Panc1 (cell line): ENCODE measurements at places on chromosomes 12 and 14. TPM values are rescaled to one million over a fixed set of nuclear protein-coding genes. Genes with fewer than 3 reads are reported as not detected.

The CAPZA3 gene
- not detected for total RNA-seq

The ANG gene
- 1.9 TPM for total RNA-seq

The LRRC43 gene
- 1.5 TPM for total RNA-seq

GRCh38 chr14:68111853-68112270 lies 292.3 kb downstream of the RAD51B start:
- DNase-seq, result no peak

DNA sequence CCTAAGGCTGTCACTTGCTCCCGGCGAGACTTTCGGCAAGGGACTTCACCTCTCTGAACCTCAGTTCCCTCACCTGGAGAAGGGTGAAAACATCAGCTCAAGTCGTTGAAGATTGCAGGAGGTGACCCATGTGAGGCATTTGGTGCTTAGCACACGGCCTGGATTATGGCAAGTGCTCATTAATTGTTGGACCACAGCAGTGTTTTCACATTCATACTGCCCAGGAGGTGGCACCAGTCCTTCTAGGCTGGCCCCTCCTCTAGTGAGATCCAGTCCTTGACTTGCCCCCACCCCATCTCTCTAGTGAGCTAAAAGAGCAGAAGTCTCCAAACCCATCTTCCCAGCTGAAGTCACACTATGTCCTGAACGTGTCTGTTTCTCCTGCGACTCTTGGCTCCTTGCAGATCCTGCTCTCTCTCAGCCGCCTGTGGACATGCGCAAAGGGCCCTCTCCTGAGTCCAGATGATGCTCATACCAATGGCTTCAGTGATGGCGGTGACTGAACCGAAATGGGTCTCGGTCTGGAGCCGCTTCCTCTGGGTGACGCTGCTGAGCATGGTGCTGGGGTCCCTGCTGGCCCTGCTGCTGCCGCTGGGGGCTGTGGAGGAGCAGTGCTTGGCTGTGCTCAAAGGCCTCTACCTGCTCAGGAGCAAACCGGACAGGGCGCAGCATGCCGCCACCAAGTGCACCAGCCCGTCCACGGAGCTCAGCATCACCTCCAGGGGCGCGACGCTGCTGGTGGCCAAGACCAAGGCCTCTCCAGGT lies 1.6 kb downstream of the FICD start:
- no peak for DNase-seq

- DNase-seq, result no peak
Measured at GRCh38 chr14:71996610-71997009, 64.4 kb downstream of the RGS6 start.

GRCh38 chr12:82857911-82858533 lies 171.3 kb downstream of the TMTC2 start:
- no peak for DNase-seq

DNA sequence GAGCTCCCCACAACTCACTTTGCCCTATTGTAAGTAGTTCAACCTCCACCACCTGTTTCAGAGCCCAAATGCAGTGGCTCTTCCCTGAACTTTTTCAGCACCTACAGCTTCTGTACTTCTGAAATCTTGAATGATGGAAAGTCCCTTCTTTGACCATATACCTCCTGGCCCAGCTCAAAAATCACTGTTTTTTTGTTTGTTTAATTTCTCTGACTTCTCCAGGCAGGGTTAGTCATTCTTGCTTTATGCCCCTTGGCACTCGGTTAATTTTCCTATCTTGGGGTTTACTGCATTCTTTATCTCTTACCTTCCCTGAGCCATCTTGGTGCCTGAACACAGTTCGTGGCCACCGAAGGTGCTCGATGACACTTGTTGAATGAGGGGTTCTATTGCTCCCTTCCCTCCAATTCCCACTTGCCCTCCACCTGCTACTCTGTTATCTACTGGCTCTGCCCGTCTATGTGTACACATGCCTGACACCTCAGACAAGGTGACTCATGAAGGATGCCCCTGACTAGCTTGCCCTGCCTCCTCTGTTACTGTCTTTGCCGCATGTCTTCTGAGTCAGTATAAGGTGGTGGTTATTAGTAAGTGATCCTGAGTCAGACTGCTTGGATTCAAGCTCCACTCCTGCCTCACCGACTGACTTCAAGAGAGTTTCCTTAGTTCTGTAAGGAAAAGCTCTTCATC lies 4.4 kb downstream of the AMHR2 start:
- DNase-seq, result peak; percentile 96

DNA sequence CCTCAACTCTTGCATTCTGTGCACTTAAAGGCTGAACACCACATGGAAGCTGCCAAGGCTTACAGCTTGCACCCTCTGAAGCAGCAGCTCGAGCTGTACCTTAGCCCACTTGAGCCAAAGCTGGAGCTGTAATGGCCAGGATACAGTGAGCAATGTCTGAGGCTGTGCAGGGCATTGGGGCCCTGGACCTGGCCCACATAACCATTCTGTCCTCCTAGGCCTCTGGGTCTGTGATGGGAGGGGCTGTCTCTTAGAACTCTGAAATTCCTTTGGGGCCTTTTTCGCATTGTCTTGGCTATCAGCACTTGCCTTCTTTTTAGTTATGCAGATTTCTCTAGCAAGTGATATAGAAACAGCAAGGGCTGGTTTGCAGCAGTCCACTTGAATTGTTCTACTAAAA lies 303.8 kb upstream of the CLEC14A start:
- no peak for DNase-seq

DNA sequence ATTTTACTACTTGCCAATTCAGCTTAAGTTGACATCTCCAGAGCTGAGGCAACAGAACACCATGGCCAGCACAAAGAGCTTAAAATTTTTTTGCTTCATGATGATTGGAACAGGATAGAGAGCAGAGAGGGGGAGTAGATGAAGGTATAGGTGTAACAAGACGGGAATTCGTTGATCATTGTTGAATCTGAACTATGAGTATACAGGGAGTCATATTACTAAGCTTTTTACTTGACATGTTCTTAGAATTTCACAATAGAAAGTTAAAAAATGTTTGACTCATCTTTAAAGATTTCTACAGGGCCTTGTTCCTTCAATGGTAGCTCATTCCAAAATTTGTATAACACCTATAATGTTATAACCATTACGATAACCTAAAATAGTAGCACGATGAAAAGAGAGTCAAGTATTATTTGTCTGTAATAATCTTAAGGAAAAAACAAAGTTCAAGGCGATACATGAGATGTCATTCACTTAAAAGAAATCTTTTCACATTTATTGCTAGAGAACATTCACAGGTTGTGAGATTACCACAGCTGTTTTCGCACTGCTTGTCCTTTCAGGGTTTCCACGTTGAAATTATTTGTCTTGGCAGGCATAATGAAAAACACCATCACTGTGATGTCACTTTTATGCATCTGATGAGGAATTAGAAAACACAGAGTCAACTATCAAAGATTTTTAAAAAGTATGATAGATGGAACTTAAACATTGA lies 33.9 kb downstream of the SPX start:
- DNase-seq, result no peak
